ENCODE measurements at places on chromosomes 6 and 20.

- DNase-seq: no peak
These were observed 7.9 kb upstream of the ZSCAN12 start for GRCh38 chr6:28407401-28407800.

GRCh38 chr20:24814556-24815195 is 134.4 kb upstream of the CST7 start:
- no peak for DNase-seq

DNA sequence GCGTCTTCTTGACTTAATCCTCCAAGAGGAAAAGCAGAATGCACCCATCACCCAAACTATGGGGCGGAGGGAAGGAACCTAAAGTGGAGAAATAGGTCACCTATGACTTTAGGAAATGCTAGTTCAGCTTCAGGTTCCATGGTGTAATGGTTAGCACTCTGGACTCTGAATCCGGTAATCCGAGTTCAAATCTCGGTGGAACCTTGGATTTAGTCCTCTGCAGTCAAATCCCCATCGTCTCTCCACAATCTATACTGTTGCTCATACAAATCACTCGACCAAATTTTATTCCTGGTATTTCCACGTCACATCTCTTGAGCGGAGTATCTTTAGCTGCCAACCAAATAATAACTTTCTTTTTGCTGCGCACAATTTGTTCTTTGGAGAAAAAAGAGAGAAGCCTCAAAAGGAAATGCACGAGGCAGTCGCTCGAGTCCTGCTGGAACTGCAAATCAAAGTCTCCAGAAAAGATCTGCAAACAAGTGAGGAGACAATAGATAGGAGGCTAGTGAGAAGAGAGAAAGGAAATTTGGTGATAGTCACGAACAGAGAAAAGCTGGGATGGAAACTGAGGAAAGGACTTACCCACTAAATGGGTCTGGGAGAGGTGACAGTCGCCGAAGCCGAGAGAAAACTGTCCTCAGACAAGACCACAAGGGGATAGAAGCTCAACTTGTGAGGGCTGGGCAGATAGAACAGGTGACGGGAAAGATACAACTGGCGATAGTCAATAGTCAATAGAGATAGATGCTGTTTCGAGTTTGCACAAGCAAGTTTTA is 16.6 kb downstream of the POM121L2 start:
- DNase-seq: no peak

DNA sequence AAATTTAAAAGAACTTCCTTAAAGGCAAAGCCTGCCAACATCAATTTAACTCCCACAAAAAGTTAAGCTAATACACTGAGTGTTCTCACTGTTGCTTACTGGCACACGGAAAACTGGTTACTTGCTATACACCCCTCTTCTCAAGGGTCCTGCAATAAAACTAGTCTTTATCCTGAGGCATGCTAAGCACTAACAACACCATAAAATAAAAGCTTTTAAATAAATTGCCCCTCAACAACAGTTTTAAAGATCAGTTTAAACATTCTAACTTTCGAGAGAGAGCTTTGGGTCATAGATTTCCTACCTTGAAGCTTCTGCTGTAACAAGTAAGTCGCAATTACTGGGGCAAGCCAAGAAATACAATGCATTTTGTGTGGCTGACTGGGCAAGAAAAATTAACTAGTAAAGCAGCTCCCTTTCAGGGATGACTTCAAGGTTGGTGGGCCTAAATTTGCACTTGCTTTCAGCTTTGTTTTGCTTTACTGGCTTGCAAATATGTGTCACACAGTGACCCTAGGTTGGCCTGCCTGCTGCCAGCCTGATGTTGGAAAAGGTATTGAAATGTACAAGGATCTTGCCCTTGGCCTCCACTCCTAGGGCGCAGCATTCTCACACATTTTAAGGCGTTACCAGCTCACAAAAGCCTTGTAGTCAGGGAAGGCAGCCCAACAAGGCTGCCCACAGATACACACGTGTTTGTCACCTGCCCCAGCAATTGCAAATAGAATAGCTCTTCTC is 4.0 kb upstream of the HEY2 start:
- DNase-seq: no peak

DNA sequence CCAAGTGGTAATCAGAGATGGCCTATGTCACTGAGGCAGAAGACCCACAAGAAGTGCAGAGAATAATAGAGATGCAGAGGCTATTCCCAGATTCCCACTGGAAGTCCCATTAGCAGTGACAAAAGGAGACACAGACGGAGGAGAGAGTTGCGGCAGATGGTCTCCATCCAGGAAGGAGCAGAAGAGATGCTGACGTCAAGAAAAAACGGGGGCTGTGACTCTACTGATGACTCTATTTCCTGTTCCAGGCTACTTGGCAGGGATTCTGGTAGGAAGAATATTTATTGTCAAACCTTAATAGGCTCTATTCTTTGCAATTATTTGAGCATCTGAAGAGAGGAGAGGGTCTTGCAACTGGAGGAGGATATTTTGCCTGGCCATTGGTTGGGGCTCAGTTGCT is 246.0 kb upstream of the ECI2 start:
- no peak for DNase-seq

DNA sequence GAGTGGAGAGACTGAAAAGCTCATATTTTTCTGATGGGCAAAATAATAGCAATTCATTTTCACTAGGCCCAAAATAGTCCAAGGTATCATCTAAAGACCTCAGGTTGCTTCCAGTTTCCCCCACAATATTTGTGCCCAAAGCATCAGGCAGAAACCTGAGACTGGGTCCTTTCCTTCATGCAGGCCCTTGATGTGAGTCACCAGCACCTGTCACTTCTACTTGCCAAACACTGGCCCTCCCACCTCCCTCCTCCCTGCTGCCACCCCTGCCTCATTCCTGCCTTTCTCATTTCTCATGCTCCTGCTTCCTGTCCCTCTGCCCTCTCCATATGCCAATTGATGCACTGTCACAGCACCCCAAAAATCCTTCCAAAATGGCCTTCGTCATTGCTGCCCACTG is 230.4 kb upstream of the CST7 start:
- DNase-seq: no peak

GRCh38 chr6:87742106-87742505 is 40.1 kb upstream of the AKIRIN2 start:
- DNase-seq: no peak

GRCh38 chr6:11774426-11774825 is 4.2 kb downstream of the ADTRP start:
- no peak for DNase-seq

GRCh38 chr20:51404297-51405060 is 138.0 kb downstream of the NFATC2 start:
- peak; percentile 18 for DNase-seq

- no peak for DNase-seq
These were observed 67.6 kb downstream of the PHIP start for GRCh38 chr6:79010422-79010821.

DNA sequence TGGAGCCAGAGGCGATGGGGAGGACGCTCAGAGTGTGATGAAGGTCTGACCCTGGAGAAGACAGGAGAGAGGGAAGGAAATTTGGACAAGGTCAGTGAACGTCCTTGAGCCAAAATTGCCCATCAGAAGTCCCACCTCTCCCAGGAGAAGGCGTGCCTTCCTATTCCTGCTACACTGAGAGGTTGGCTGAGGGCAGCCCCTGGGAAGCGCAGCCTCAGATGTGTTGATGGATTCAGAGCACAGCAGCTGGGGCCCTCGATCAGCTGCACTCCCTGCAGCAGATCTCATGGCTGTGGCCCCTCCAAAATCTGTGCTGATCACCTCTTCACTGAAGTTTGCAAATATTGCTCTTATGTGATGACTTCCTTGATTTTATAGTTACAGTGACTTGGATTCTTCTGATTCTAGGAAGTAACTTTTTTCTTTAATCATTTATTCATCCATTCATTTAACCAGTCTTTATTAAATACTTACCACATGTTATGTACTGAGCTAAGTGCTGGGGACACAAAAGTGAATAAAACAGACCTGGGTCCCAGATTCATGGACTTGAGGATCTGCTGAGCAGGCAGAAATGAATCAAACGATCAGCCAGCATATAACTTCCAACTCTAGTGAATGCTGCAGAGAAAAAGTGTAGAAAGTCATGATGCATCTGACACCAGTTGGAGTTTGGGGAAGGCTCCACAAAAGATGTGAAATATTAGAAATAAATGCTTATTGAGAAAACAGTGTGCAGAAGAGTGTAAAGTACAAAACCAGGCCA is 69.6 kb upstream of the ARMC2 start:
- DNase-seq: no peak

GRCh38 chr6:110337486-110337885 is 20.7 kb downstream of the METTL24 start:
- DNase-seq: no peak

All from SIG-M5 (cell line).